ENCODE measurements at places on chromosomes 4 and X.

- DNase-seq: no peak
These were observed 20.9 kb downstream of the ARSD start for GRCh38 chrX:2908125-2908685.

DNA sequence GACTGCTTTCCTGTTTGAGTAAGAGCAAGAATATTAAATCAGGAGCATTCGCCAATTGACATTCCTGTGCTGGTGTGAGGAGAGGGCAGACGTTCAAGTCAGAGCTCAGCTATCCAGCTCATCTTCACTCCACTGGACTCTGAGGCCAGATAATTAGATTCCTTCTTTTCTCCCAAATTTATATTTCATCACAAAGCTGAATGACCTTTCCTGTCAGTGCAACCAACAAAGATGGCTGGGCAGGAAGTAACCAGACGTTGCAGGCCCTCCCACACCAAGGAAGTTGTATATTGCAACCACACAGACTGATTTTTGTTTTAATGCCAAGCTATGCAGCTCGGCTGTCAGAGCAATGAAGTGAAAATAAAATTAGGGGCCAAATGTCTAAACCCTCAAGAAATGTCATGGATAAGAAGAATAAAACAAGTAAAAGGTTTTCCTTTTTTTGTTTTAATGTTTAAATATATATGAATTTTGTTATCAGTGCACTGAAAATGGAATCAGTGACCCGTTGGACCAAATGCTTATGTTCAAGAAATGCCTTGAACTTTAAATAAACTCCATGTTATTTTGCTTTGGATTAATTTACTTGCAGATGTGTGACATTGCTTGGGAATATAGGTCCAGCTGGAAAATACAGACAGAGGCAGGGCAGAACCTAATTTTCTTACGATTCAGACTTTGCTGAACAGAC is 578.9 kb upstream of the FAT1 start:
- no peak for DNase-seq

GRCh38 chrX:69152417-69152841 is 12.8 kb downstream of the PJA1 start:
- DNase-seq: no peak

- no peak for DNase-seq
These were observed 55.9 kb downstream of the STARD8 start for GRCh38 chrX:68703369-68703768.

DNA sequence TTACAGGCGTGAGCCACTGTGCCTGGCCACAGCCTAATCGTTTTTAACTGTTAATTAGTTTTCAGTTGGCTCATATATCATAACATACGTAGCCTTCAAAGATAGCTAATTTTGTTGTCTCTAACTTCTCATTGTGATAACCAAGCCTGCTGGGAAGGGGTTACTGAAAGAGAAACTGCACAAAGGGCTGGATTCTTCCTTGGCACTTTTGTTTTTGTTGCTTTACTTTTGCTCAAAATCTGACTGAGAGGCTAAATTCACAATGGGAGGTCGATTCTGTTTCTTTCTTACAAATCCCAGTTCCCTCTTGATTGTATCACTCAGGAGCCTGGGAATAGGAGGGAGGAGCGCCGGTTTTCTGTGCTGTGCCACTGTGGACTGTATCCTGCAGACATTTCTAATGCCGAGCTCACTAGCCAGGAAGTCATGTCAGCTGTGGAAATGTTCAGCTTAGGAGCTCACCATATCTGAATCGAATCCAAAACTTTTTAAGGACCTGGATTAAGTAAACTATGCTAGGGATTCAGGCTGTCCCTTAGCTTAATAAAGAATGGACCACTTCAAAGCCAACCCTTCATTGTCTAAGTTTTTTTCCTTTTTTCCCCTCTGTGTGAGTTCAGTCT is 120.5 kb upstream of the FAT1 start:
- DNase-seq: no peak

- no peak for DNase-seq
These were observed 104.1 kb downstream of the RASL11B start for GRCh38 chr4:52966172-52966571.

GRCh38 chr4:113447061-113447460 is 314.5 kb downstream of the CAMK2D start:
- DNase-seq: no peak

DNA sequence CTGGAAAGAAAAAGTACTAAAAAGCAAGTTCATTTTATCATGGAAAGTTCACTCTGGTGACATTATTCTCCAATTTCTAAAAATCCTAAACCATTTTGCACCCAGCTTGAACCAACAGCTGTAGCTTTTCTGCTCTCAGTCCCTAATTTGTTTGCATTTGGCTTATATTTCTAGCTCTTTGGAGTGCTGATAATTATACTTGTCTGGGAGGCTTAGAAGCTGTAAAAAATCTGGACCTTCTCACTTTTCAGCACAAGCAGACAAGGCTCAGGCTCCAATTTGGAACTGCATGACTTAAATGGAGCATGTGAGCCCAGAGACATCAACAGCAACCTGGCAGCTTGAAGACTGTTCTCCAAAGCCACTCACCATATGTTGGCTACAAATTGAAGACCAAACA is 170.9 kb upstream of the PCDH18 start:
- no peak for DNase-seq

GRCh38 chr4:123401271-123402120 is 4.9 kb downstream of the SPRY1 start:
- no peak for DNase-seq

DNA sequence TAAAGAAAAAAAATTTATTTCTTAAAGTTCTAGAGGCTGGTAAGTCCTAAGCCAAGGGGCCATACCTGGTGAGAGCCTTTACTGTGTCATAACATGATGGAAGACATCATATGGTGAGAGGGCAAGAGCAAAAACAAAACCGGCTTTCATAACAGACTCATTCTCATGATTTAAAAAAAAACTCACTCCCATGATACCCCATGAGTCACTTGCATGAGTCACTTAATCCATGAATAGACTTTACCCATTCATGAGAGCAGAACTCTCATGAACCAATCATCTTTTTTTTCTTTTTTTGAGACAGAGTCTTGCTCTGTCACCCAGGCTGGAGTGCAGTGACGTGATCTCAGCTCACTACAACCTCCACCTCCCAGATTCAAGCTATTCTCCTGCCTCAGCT is 369.7 kb upstream of the DIAPH2 start:
- DNase-seq: no peak

DNA sequence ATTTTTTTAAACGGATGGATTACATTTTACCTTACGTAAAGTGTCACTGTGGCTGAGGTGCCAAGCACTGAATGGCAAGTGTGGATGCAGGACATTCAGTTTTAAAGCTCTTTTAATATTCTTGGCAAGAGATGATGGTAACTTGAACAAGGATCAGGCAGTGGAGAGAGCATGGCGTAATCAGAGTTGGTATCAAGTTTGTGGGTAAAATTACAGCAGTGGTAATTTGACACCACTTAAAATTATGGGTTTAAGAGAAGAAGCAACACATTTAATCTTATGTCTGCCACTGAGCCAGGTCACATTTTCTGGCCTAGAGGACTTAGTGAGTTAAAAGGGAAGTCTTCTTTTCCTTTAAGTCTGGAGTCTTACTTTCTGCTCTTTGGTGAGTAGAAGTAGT is 100.5 kb downstream of the NAA11 start:
- DNase-seq: no peak

DNA sequence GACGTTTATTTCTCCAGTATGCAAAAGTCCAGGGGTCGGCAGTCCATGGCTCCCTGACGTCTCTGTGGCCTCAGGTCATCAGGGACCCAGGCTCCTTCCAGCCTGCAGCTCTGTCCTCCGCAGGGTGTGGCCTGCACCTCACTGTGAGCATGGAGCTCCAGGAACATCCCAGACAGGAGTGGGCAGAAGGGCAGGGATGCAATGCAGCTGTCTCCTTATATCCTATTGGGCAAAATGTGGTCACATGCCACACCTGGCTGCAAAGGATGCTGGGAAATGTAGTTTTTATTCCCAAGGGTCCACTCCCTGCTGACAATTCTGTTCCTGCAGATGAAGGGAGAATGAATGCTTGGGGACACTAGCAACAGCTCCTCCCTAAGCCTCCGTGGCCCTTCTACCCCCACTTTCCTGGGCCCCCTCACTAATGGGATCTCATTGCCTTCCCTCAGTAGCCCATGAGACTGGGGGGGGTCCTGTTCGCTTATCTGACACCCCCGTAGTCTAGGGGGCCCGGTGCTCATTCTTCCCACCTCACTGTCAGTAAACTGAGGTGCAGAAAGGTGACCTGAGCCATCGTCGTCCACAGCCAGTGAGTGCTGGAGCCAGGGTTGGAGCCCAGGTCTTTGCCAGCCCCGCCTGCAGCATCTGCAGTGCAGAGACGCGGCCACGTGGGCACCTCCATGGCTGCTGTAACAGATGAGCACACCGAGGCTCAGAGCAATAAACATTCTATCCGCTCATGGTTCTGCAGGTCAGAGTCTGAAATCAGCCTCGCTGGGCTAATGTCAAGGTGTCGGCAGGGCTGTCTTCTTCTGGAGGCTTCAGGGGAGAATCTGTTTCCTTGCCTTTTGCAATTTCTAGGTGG is 5.9 kb upstream of the GRPEL1 start:
- DNase-seq: no peak

GRCh38 chr4:7427831-7428260 is 6.9 kb downstream of the PSAPL1 start:
- no peak for DNase-seq

DNA sequence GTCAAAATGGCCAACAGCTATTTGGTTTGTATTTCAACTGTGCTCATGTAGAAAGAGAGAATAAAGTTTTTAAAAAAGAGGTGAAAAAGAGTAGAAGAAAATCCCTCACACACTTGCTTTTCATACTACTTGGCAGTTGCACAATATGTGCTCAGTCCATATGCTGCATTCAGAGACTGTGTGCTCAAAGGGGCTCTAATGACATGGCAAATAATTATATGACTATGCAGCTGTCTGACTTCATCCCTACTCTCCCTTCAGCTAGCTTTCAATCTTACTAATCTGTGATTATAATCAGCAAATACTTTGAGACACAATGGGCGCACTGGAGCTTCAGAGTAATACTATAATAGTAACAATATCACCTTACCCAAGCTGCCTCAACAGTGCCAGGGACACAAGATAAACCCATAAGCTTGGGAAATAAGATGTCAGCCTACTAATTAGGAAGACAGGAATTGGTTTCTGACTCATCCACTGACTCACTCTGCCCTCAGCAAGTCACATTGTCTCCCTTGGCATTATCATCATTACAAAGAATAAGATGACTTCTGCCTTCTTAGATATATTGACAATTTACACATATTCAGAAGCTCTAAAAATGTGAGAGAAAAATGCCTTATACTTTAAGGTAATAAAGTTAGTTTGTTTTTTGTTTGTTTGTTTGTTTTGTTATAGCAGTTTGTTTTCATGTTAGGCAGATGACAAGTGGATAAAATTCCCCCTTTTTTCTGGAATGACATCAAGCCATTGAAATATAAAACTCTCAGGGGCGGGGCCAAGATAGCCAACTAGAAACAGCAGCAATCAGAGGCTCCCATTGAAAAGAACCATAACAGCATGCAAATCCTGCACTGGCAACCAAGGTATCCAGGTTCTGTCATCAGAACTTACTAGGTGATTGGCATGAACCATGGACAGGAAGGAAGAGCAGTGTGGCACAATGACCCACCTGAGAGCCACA is 311.6 kb downstream of the FAM133A start:
- no peak for DNase-seq

DNA sequence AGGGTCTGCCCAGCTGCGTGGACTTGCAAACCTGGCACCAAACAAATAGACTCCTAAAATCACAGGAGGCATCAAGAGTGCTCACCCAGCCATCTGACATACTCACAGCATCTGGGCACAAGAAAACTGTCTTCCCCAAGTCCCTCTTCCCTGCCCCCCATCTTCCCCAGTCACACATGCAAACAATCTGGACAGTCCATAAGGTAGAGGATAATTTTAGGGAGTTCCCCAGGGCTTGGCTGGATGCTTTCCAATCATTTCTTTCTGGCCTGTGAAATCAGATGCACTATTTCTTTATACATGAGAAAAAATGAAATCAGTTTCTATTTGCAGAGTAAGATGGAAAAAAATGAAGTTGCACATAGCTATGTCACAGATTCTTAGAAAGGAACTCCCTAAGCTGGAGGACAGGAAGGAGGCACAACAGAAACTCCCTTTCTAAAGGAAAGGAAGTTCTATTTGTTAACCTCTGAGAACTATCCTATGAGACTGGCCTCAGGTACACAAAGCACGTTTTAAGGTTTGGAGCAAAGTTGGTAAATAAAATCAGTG is 342.3 kb downstream of the HNRNPD start:
- DNase-seq: no peak

GRCh38 chr4:25308306-25308705 is 4.3 kb upstream of the ZCCHC4 start:
- DNase-seq: no peak

GRCh38 chr4:153347117-153347516 is 2.6 kb downstream of the MND1 start:
- DNase-seq: no peak

GRCh38 chr4:7336732-7337131 is 98.0 kb downstream of the PSAPL1 start:
- DNase-seq: no peak

GRCh38 chr4:135277068-135277979 is 1075.7 kb upstream of the PABPC4L start:
- no peak for DNase-seq

- DNase-seq: no peak
These were observed 45.7 kb downstream of the SYTL5 start for GRCh38 chrX:38052096-38052495.

DNA sequence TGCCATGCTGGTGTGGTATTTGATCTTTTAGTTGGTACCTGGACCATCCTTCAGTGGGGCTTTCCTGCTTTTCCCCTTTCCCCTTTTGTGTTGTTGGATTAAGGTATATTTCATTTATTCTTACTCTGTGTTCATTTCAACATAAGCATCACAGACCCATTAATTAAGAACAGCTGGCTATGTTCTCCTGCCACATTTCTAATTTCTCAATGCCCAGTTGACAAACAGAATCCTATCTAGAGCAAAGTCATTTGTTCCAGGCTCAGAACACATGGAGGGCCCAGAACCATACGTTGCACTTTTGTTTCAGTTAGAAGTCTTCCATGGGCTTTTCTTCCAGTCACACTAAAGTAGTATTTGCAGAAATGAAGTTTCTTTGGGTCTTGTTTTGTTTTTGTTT is 46.1 kb upstream of the EOLA2 start:
- no peak for DNase-seq

DNA sequence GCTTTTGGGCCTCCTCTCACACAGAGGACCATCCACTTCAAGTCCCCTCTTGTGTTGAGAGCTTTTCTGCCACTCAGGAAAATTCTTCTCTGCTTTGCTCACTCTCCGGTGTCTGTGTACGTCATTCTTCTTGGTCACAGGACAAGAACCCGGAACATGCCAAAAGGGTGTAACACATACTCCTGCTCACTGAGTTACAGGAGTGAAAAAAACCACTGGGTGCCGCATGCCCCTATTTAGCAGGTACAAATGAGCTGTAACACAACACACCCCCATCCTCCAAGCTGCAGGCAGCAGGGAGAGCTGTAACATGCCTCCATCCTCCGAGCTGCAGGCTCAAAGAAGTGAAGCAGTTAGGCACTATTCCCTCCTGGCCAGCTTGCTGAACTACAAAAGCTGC is 13.0 kb upstream of the CXCL2 start:
- no peak for DNase-seq

All from stimulated activated naive CD4-positive, alpha-beta T cell (primary cell).